ENCODE measurements at places on chromosomes 3 and 15.

DNA sequence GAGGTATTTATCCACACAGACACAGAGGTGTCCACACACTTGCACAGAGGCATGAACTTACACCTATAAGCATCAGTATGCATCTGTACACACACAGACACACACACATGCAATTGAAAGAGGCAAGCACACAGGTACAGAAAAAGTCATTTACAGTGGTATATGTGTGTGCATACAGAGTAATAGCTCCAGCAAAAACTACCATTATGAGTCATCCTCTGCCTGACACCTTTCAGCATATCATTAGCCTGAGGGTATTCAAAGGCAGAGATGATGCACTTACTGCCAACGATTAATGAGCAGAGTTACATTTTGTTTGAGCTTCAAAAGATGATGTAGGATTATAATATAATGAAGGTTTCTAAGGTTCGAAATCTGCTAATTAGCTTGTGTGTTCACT, 100.3 kb upstream of the TPRG1 start:
- DNase-seq: peak; percentile 30

DNA sequence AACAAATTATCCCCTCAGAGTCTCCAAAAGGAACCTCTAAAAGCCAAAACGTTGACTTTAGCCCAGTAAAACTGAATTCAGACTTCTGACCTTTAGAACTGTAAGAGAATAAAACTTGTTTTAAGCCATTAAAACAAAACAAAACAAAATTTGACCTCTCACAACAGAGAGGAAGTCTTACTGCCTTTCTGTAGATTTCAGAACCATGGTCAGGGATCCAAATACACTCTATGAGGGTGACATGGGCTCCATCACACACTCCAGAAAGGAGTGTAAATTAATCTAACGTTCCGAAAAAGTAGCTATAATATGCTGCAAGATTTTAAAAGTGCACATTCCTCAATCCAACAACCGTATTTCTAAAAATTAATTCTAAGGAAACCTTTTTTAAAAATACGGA, 19.2 kb upstream of the RPL14 start:
- no peak for DNase-seq

- DNase-seq: no peak
Observed at GRCh38 chr15:90873488-90873997, 5.2 kb downstream of the FURIN start.

DNA sequence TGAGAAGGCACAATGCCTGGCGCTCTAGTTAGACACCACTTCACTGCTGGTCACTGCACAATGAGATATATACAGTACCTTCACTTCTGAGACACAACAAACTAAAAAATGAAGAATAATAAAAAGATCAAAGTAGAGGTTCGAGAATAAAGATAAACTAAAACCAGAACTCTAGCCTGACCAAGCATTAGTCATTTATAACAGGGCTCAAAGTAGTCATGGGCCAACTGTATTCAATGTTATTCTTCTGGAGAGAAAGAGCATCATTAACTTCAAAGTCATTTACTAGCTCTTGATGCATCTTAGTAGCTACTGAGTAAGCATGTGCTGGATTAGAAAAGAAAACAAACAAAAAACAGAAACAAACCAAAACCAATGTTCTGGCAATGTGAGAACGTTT, 145.2 kb downstream of the SSR3 start:
- DNase-seq: no peak

GRCh38 chr15:75185271-75186029, 16.2 kb upstream of the C15orf39 start:
- no peak for DNase-seq

GRCh38 chr3:197675563-197675860, 61.2 kb downstream of the RUBCN start:
- DNase-seq: no peak

GRCh38 chr3:183331498-183331897, 78.4 kb downstream of the B3GNT5 start:
- no peak for DNase-seq

DNA sequence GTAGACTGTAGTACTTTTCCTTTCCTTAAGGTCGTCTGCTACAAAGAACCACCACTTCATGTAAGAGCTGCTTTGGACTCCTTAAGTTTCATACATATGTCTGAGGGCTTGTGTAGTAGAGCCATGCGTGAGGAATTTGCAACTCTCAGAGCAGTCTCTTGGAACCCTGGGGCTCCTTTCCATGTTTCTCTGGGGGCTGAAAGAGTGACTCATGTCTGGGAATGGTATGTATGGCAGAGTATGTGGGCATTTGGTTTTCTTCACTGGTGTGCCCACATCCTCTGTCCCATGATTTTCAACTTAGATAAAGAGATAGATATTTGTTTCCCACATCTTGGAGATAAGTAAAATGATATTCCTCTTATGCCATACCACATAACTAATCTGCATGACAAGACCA, 20.6 kb upstream of the RBM5 start:
- no peak for DNase-seq

- DNase-seq: no peak
Observed at GRCh38 chr3:7787871-7788828, 713.5 kb upstream of the LMCD1 start.

- peak; percentile 5 for DNase-seq
Observed at GRCh38 chr3:130699765-130700164, 46.9 kb downstream of the PIK3R4 start.

DNA sequence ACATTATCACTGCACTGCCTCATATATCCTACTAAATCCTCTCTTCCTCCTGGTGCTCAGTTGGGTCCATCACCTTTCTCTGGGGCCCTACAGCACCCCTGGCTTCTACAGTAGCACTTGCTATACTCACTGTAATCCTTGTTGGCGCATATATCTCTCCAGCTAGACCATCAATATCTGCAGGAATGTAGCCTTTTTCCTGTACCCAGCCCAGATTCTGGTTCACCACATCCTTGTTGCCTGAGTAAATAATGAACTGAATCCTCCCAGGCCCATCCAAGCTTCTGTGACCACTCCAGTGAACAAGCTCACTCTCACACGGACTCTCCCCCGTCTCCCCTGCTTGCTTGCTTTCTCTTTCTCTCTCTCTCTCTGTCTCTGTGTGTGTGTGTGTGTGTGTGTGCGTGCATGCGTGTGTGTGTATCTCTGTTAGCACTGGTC, 62.5 kb upstream of the LIPC start:
- peak; percentile 28 for DNase-seq

DNA sequence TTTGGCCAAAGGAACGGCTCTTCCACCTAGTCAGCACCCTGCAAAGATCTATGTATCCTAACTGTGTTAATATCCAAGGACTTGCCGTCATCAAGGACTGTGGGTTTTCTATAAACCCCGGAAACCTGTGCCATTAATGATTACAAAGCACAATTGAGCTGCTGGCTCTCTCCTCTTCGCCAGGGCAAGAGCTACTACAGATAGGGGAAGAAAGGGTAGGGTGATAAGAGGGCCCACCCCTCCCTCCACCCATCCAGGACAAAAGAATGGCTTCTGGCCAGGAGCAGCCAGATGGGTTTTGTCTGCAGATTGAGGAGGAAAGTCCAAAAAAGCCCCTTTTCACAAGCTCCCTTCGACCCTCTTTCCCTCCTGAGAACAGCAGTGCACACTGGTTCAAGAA, 9.9 kb downstream of the RFT1 start:
- no peak for DNase-seq

DNA sequence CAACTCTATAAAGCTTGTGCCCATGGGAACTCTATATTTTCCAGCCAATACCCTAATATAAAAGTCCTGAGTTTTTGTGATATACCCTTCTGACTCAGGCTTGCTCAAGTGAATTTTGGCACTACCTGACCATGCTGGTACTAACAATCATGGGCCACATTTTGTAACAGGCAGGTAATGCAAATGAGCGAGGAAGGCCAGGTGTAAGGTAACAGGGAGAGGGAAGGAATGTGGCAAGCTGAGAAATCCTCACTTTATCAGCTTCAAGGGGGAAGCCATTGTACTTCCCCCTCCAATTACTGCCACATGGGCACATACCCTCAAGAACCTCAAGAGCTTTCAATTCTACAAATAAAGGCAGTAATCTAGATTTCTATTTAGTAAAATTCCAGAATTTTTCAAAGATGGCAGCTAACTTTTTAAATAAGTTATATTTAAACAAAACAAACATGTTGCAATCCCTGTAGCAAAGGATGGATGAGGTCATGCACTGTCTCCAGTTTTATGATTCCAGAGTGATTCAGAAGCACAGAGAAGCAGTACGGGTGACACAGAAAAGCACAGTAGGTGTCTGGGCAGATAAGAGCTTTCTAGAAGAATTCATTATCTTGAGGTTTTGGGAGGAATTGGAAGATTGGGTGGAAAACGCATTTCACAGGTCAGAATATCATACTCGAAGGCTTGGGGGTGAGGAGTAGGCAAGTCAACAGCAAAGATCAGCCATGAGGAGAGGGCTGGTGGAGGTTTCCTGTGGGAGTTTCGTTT, 87.6 kb downstream of the FOXP1 start:
- peak; percentile 37 for DNase-seq

DNA sequence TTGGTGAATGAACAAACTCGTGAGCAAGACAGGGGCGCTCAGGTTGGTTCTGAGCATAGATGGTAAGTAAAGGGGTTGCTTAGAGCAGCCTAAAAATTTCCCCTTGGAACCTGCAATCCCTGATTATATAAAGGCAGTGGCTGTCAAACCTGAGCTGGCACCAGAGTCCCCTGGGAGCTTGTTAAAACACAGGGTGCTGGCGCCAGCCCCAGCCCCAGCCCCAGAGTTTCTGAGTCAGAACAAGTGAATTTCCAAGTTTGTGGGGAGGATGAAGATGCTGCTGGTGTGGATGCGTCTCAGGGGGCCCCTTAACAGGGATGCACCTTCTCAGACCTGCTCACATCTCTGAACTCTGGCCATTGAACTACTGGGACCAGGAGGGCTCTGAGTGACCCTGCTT, 48.2 kb downstream of the FEM1B start:
- no peak for DNase-seq

DNA sequence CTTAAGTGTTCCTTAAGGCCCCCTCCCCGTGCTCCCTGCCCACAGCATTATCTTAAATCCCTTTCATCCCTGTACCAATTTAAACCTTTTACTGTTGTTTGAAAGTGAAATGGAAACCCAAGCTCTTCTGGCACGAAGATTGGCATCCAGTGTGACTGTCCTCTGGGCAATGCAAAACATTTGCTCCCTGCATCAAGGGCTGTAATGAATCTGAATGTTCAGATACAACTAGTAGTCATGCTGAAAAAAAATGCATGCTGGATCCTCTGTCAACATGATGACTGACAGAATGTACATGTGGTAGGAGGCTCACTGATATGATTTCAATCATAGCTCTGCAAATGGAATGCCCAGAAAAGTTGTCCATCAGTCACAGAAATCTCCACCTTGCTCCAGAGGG, 8.1 kb upstream of the CDIN1 start:
- no peak for DNase-seq

DNA sequence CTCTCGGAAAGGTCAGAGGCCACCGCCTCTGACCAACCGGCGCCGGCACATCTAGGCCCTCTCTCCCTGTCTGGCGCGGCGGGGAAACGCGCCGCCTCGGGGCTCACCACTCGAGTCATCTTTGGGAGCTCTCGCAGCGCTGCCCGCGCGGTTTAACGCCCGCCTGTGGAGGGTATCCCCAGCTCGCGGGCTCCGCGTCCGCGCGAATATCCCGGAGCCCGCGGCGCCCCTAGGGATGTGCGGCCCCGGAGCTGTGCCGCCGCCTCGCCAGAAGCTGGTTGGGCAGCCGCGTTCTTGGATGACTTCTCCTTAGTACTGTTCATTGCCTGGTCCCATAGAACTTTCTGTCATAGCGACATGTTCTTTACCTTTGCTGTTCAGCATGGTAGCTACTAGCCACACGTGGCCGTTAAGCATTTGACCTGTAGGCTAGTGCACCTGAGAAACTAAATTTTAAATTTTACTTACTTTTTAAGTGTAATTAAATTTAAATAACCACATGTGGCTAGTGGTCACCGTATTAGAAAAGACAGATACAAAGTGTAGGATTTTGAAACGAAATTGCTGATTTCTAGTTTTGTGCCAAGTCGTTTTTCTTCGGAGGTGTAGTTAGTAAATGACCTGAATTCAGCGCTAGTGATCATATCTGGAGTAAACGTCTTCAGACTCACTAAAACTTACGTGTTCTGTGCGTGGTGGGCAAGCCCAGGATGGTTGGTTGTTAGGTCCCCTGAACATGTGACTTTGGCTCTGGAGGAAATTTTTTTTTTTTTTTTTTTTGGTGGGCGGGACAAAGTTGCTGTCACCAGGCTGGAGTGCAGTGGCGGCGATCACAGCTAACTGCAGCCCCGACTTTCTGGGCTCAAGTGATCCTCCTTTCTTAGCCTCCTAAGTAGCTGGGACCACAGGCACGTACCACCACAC, 835 bp downstream of the ARIH2 start:
- DNase-seq: peak; percentile 42

DNA sequence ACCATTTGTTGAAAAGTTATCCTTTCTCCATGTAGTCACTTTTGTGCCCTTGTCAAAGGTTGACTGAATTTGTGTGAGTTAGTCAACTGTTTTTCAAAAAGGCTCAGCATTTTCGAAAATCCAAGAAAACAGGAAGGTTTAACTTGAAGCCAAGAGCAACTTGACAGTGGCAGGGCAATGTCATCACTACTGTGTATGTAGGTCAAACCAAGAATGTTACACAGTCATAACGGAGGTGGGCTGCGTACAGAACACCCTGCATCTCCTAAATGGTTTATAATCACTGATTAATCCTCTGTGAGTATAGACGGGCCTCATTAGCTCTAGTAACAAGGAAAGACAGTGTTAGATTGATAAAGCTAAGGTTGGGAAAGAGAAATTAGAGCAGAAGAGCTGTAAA, 1064.9 kb downstream of the FHIT start:
- DNase-seq: no peak

- DNase-seq: no peak
Observed at GRCh38 chr3:44130249-44130648, 111.4 kb upstream of the TOPAZ1 start.

GRCh38 chr15:35740761-35741160, 194.8 kb upstream of the DPH6 start:
- DNase-seq: no peak

- peak; percentile 73 for DNase-seq
Observed at GRCh38 chr3:73100741-73101559, 39.5 kb downstream of the EBLN2 start.

- DNase-seq: no peak
Observed at GRCh38 chr3:50100956-50101845, 12.5 kb downstream of the RBM5 start.

DNA sequence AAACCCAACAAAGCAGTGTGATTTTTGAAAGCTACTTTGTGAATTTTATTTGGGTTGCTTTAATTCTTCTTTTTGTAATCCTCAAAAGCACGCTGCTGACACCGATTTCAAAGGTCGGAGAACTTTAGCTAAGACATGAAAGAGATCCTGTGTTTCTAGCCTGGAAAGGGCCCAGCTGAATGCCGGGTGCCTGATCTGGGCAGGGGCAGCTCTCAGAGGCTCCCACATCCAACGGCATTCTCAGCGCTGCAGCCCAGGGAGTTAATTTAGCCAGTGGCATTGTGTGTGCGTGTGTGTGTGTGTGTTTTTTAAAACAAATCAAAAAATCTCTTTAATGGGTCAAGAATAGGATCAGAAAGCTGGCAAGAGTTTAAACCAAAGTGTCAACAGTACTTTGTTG, 6.6 kb downstream of the RBP1 start:
- no peak for DNase-seq

DNA sequence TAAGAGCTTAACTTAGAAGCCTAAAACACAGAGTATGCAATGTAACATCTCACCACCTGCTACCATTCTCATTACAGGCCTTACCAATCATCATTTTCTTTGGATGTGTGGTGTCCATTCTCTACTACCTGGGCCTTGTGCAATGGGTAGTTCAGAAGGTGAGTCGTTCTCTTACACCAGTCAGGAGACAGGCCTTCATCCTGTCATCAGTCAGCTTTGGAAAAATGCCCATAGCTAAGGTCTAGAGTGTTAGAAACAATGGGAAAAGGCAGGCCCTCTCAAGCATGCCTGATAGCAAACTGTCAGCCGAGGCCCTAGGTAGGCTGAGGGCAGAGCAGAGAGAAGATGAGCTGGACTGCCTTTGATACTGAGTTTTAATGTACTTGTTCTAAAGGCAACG, 13.5 kb downstream of the SLC28A2 start:
- no peak for DNase-seq

Data from CD4-positive, alpha-beta T cell treated with Interleukin-15 for 4 hours (primary cell).